ENCODE measurements at places on chromosomes 1 and 21.

- DNase-seq: no peak
Observed at GRCh38 chr1:22487781-22488180, 36.1 kb downstream of the ZBTB40 start.

- DNase-seq: no peak
Observed at GRCh38 chr1:23380719-23381118, 11.1 kb upstream of the ZNF436 start.

DNA sequence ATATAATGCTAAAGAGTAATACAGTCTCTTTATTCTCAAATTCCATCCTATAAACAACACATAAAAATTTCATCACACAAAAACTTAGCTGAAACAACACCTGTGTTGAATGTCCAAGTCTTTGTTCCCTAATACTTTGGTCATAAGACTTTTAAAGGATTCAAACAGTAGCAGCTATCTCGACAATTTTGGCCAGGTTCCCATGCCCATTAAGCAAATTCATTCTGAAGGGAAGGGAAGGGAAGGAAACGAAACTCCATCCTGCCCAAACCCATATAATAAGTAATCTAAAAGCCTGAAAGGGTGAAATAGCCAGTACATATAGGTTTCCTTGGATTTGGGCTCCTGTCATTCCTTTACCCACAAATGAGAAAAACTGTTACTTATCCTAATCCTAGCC lies 7.5 kb downstream of the IVNS1ABP start:
- no peak for DNase-seq

DNA sequence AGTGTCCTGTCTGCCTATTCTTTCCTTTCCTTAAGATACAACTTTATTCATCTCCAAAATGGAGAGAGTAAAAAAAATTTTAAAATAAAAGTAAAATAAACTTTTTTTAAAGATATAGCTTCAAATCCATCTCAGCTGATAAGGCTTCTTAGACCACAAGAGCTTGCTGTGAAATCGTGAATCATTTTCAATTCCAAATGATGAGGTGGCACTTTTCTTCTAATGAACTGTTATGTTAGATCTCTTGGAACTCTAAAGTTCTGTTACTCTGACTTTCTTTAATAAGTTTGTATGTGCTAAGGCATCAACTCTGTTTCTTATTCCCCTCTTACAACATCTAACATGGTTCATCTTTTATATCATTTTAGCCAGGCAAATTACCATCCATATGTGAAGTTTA lies 4.5 kb downstream of the SH3GLB1 start:
- DNase-seq: no peak

GRCh38 chr1:1157914-1158710 lies 15.6 kb upstream of the TTLL10 start:
- DNase-seq: peak; percentile 43

- DNase-seq: peak; percentile 63
Observed at GRCh38 chr1:231626951-231627614, 493 bp downstream of the DISC1 start.

Data from hindlimb muscle (tissue), 1 donor.